ENCODE measurements at places on chromosomes 12 and 14.

- no peak for DNase-seq
Measured at GRCh38 chr14:104593241-104593701, 11.3 kb downstream of the TMEM179 start.

- DNase-seq, result no peak
Measured at GRCh38 chr14:77039285-77040058, 11.0 kb upstream of the IRF2BPL start.

DNA sequence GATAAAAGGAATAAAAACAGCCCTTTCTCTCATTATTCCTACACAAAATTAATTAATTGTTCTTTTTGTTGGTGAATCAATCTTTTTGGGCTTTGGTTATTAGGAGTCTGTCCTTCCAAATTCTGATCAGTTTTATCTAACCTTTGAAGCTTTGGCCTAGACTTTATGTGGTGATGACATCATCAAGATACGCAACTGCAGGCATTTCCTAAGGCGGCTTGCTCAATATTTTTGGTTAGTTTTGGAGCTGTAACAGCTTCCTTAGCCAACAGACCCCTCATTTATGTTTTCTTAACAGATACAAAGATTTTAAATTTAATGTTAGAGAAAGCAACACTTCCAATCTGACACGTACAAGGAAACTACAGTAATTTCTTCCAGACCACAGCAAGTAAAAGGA, 87.8 kb upstream of the PDE3A start:
- no peak for DNase-seq

- peak; percentile 76 for DNase-seq
Measured at GRCh38 chr14:93112891-93113677, 2.6 kb downstream of the ITPK1 start.

GRCh38 chr12:121590476-121591143, 9.8 kb upstream of the KDM2B start:
- no peak for DNase-seq

GRCh38 chr12:1580526-1580925, 13.9 kb downstream of the FBXL14 start:
- no peak for DNase-seq

DNA sequence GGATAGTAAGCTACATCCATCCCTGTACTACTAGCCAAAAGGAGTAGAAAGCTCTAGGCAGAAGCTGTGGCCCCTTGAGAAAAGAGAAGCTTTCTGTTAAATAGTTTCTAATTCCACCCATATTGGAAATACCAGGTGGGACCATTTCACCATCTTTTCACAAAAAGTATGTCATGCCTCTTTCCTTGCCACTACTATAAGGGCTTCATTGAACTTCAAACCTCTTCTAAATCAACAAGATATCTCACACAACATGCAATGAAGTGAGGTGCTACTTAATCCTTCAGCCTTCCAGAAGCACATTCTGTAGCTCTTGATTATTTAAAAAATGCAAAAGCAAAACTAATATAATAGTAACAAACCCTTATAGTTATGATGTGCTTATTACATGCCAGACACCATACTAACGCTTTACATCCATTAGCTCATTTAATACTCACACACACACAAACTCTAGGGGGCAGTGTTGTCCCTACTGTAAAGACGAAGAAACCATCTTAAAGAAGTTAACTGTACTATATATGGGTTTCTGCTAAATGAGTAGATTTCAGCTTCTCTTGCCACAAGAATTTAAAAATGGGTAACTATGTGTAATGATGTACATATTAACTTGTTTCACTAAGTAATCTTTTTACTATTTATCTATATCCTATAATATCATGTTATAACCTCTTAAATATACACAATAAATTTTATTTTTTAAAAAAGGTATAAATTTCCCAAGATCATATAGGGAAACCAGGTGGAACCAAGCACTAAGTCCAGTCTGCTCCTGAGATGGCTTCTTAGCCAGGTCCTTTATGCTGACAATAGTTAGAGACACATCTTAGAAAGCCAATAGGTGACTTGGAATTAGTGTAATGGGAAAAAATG, 124.4 kb downstream of the RPS29 start:
- DNase-seq, result peak; percentile 7

DNA sequence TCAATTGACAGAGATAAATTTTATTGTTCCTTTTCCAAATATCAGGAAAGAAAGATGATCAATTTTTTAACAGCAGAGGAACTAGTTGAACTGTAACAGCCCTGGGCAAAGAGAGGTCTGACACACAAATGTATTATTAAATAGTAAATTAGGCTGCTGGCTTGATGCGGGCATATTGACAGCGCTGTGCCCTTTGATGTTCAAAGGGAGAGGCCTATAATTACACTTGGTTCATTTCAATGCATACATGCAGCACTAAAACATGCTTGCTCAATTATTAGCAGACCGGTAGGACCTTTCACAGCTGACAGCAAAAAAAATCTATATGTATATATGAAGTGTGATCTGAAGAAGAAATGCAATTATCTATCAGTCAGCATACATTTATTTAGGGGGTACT, 219.8 kb downstream of the SLC2A13 start:
- DNase-seq, result no peak

GRCh38 chr12:32997471-32997870, 100.9 kb upstream of the PKP2 start:
- no peak for DNase-seq

DNA sequence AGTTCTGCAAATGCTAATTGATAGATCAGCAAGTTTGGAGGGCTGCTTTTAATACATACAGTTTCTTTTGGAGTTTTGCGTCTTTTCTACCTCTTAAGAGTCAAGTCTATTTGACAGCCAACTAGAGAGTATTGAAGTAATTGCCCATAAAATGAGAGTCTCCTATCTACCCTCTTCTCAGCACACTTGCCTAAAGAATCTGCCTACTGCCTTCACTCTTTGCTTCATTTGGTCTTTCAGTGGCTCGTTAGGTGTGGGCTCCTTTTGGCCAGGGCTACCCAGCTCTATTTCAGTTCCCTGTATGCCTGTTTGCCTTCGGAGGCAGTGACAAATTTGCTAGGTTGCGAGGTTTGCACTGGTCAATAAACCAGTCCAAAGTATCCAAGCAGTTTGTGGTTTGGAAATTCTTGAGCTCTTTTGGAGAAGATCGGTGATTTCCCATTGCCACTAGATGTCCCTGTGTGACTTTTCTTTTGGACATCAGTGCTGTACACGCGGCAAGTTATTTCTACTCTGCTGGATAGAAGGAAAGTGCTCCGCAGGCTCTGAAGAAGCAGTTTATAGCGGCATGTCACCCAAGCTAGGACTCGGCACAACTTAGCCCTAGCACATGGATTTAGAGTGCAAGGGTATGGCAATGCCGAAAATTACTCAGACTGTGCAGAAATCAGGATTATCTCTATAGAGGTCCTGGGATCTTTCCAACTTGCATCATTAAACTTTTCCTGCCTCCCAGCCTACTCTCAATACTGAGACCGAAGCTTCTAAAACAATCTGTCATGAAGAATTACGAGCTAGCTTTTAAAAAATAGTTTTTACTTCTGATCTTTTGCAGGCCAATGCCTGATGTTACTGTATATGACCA, 38.6 kb downstream of the MGST1 start:
- DNase-seq, result peak; percentile 49

DNA sequence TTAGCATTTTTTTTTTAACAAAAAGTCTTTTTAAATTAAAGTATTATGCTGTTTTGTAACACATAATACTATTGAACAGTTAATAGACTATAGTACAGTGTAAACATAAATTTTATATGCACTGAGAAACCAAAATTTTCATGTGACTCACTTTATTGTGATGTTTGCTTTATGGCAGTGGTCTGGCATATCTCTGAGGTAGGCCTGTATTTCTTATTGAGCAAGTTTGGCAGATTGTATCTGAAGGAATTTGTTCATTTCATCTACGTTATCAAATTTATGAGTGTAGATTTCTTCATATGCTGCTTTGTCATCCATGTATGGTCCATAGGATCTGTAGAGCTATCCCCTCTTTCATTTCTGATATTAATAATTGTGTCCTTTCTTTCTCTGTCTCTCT, 78.8 kb upstream of the PDE3A start:
- DNase-seq, result no peak

DNA sequence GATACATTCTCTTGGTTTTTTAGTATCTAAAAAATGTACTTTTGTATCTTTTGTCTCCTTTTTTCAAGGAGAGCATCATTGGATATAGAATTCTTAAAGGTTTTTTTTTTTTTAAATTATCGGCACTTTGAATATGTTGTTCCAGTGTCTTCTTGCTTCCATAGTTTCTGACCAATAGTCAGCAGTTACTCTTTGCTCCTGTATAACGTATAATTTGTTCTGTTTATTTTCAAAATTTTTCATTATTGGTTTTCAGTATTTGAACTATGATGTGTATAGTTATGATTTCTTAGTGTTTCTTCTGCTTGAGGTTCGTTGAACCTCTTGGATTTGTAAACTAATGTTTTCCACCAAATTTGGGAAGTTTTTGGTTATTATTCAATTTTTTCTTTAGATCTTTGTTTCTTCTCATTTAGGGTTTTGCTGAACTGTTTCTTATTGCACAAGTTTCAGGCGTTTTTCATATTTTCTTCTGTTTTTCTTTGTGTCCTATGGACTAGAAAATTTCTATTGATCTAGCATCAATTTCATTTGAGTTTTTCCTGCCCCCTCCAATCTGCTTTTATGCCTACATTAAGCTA, 93.9 kb downstream of the PLBD1 start:
- no peak for DNase-seq
